ENCODE measurements at places on chromosomes 7 and 10. TPM values are rescaled to one million over a fixed set of nuclear protein-coding genes. Genes with fewer than 3 reads are reported as not detected.

GRCh38 chr7:151173386-151174245, 6.1 kb upstream of the GBX1 start:
- no peak for DNase-seq

DNA sequence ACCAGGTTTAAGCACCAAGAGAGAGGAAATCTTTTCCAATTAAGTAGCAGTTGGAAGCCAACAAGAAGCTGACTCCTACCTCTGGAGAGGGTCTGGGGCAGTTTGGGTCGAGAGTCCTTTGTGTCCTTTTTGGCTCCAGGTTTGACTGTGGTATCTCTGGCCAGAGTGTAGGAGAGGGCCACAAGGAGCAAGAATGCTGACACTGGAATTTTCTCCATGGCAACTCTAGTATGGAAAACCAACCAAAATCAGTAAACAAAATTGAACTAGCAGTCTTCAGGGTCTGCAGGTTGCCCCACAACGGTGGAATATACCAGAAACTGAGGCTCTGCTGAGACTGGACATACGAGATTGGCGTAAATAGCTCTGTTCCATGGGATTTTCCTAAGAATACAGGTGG, 3.2 kb downstream of the AGR2 start:
- DNase-seq, result no peak

The MAGI2 gene
- total RNA-seq, result 6.7 TPM

DNA sequence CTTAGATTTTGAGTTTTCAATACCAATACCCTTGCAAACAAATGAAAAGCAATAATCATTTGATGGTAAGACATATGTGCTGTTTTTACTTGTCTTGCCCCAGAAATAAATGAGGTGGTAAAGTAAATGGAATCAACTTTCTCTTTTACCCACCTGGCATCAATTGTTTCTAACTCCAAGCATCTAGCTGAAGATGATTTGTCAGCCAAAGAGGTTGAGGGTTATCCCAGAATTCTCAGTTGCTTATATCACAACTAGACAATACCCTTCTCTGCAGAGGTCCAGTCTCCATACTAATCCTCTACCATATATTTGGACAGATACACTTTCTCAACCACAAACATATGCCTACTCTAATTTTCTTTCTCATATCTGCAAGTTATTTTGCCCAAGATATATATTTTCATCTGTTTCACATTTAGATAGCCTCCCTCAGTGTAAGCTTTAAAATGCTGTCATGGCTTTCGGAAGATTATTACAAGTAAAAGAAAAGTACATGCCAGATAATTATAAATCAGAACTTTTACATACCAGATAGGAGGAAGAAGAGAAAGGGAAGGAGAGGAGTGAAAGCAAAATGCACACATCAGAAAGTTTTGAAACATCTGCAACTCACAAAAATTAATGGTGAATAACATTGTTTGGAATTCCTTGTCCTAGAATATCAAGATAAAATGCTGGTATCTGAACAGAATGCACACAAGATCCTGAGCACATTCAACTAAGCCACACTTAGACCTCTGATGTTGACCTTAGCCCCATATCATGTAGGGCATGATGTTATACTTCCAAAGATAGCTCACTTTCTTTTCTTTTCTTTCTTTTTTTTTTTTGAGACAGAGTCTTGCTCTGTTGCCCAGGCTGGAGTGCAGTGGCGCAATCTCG, 146.6 kb downstream of the REEP3 start:
- no peak for DNase-seq

The PLEKHS1 gene
- total RNA-seq, result not detected

DNA sequence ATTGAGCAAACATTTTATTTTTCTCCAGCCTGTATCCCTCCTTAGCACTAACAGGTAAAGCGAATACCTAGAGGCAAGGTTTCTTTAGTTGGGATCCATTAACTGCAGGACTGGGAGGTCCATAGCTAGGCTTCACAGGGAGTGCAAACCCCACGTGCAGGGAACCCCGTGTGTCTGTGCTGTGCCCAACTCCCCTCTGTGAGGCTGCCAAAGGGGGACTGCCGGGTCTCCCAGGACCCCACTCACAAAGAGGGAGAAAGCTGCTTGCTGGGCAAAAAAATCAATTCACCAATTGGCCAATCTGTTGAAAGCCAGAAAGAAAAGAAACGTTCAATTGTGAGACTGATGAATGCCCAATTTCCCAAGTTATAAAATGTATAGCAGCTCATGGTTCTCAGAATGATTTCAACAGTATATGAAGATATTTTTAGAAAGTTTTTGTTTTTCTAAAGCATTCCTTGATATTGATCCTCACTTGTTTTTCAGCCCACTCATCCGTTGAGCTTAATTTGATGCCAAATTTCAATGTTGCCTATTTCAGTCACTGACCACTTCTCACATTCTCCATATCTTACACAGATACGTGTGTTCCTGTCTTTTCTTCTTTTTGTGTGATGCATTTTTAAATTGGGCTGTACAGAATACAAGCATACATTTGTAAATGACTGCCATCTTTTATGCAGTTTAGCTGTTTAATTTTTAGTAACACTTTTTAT, 202.7 kb upstream of the PRSS58 start:
- no peak for DNase-seq

The MMD2 gene
- not detected for total RNA-seq
